Kidney (tissue), 22 donors: ENCODE measurements at places on chromosomes 5 and 9. TPM values are rescaled to one million over a fixed set of nuclear protein-coding genes. Genes with fewer than 3 reads are reported as not detected.
A peak's percentile ranks its signal among the peaks of the same experiment; 100 is the strongest.

- H3K36me3 ChIP-seq = no peaks in the 10 kb centered on the region
- no peak overlapping the region for H3K4me3 ChIP-seq
- no peaks in the 10 kb centered on the region for H3K27me3 ChIP-seq
- no peaks in the 10 kb centered on the region for H3K4me1 ChIP-seq
- H3K27ac ChIP-seq = no peak overlapping the region
- no peak for DNase-seq
These were observed 802.4 kb upstream of the ACO1 start for GRCh38 chr9:31582071-31582470.

DNA sequence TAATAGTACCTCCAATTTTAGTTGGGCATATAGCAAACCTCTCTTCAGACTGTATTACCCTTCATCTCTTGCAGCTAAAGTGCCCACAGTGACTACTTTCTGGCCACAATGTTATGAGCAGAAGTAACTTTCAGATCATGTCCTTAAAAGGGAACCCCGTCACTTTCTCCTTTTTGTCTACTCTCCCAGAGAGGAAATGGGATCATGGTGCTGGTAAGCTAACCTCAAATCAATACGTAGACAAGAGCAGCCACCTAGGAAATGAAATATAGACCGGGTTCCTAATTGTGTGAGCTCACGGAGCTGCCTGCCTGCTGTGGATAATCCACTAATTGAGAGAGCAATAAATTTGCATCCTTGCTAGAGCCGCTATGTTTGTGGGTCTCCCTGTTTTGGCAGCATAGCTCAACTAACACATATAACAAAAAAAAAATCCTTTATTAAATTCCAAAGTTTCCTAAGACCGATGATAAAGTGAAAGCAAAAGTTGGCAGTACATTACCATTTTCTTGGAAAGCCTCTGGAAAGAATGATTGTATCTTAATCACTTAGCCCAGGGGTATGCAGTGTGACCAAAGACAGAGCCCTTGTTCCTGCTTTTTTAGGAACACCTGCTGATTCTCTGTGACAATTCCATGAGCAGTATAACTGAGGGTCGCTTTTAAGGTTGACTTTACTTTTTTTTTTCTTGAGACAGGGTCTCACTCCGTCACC is 5.6 kb upstream of the IL7R start:
- H3K4me1 ChIP-seq = peaks cover 2% of the 10 kb centered on the region
- no peak overlapping the region for H3K27ac ChIP-seq
- no peaks in the 10 kb centered on the region for H3K36me3 ChIP-seq
- H3K27me3 ChIP-seq = no peaks in the 10 kb centered on the region

- H3K27me3 ChIP-seq = no peaks in the 10 kb centered on the region
These were observed 18.2 kb upstream of the TMED7 start for GRCh38 chr5:115644046-115644445.

GRCh38 chr5:134649163-134649835 is 714 bp downstream of the SEC24A start:
- peak overlapping the region; percentile 100 for H3K4me3 ChIP-seq
- peak overlapping the region; percentile 98 for H3K27ac ChIP-seq
- H3K4me1 ChIP-seq = no peaks in the 10 kb centered on the region
- no peaks in the 10 kb centered on the region for H3K36me3 ChIP-seq
- peak; percentile 85 for DNase-seq

GRCh38 chr5:149262315-149262714 is 9.3 kb upstream of the AFAP1L1 start:
- H3K4me1 ChIP-seq = no peaks in the 10 kb centered on the region
- no peaks in the 10 kb centered on the region for H3K27me3 ChIP-seq

DNA sequence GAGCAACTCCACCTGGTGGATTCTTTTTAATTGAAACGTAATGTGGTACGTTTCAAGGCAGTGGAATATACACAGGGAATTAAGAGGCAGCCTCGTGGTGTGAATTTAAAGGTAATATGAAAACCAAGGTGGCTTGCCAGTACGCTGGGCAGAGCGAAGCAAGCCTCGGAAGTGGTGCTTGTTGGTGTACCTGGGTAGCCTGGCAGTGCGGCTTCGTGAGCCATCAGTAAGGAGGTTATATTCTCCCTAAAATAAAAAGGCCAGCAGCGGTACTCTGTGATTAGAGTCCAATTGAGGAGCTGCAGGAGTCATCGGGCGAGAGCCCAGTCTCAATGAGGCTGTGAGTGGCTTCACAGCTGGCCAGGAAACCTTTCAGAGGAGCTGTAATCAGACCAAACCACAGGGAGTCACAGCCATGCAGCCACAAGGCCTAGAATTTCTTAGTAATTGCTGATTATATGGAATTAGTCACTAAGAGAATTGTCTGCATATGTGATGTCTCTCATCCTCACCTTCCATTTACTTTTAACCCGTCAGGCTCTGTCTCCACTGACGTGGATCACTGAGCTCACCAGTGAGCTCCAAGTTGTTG is 57.7 kb downstream of the DCP2 start:
- no peak for DNase-seq
- H3K4me1 ChIP-seq = no peaks in the 10 kb centered on the region
- H3K4me3 ChIP-seq = no peak overlapping the region
- H3K36me3 ChIP-seq = no peaks in the 10 kb centered on the region
- no peak overlapping the region for H3K27ac ChIP-seq

DNA sequence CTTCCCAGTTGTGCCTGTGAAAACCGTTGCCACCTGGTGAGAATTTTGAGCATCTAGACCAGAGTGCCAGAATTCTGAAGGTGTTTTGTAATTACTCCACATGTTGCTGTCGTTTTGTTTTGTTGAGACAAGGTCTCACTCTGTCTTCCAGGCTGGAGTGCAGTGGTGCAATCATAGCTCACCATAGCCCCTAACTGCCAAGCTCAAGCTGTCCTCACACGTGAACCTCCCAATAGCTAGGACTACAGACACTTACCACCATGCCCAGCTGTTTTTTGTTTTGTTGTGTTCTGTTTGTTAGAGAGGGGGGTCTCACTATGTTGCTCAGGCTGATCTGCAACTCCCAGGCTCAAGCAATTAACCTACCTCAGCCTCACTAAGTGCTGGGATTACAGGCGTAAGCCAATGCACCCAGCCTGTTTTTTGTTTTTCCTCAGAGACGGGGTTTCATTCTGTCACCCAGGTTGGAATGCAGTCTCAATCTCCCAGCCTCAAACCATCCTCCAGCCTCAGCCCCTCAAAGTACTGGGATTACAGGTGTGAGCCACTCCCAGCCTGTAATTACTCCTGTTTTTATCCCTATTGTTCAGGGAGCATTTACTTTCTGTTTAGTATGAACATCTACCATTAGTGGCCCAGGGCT is 121.1 kb upstream of the DMRT1 start:
- no peak for DNase-seq
- no peaks in the 10 kb centered on the region for H3K27me3 ChIP-seq
- H3K4me3 ChIP-seq = no peak overlapping the region
- no peak overlapping the region for H3K27ac ChIP-seq
- H3K4me1 ChIP-seq = no peaks in the 10 kb centered on the region

DNA sequence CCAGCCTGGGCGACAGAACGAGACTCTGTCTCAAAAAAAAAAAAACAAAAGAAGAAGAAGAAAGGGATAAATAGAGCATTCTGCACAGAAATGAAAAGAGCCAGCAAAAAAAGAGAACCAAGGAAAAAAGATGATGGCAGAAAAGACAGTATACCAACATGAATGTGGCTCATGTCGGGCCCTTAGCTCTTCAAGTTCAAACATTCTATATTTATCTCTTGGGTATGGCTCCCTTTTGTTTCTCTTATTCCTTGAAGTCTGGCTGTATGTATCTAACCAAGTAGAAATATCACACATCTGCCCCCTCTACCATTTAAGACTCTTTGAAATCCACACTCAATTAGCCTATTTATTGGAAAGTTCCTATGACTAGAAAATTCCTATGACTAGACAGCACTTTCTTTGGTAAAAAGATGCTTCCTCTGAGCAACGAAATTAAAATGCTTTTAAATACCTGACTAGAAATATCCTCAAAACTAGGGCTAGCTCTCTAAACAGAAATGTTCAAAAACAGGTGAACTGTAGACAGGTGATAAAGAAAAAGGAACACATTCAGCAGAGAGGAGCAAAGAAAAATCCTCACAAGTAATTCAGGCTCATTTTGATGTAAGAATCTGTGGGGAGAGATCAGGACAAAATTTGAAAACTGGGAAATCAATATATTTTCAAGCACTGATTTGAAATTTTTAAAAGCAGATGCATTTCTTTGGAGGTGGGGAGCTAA is 2.6 kb downstream of the SELENOP start:
- no peaks in the 10 kb centered on the region for H3K4me1 ChIP-seq
- H3K27me3 ChIP-seq = no peaks in the 10 kb centered on the region
- DNase-seq = no peak
- peak overlapping the region; percentile 97 for H3K4me3 ChIP-seq
- H3K36me3 ChIP-seq = peaks cover 5% of the 10 kb centered on the region

DNA sequence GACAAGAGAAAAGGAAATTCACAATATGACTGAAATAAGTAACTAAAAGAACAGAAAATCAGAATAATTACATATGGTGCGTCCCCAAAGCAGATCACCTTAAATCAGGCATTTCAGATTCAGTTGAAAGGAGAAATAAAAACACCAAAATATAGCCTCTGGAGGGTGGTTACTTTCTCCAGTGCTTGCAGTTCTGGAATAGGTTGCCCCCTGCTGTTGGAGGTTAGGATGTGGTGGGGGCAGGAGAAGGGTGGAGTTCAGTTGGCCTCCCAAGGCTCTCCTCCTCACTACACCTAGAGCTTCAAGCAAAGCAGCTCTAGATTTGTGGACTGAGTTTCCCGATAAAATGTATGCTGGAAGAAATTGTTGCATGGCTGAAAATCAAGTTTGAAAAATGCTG is 338.2 kb upstream of the TLE4 start:
- H3K4me1 ChIP-seq = no peaks in the 10 kb centered on the region
- DNase-seq = no peak
- H3K4me3 ChIP-seq = no peak overlapping the region

GRCh38 chr9:69993110-69993509 is 50.5 kb upstream of the MAMDC2 start:
- no peaks in the 10 kb centered on the region for H3K27me3 ChIP-seq
- H3K36me3 ChIP-seq = no peaks in the 10 kb centered on the region
- no peak for DNase-seq

GRCh38 chr5:142280066-142281007 is 44.5 kb downstream of the SPRY4 start:
- no peaks in the 10 kb centered on the region for H3K27me3 ChIP-seq
- H3K36me3 ChIP-seq = no peaks in the 10 kb centered on the region
- H3K27ac ChIP-seq = peak overlapping the region; percentile 78
- H3K4me1 ChIP-seq = peaks cover 9% of the 10 kb centered on the region
- no peak overlapping the region for H3K4me3 ChIP-seq

- no peaks in the 10 kb centered on the region for H3K4me1 ChIP-seq
- H3K27me3 ChIP-seq = no peaks in the 10 kb centered on the region
- DNase-seq = no peak
- H3K4me3 ChIP-seq = no peak overlapping the region
These were observed 315.6 kb upstream of the KLF4 start for GRCh38 chr9:107805201-107805600.

DNA sequence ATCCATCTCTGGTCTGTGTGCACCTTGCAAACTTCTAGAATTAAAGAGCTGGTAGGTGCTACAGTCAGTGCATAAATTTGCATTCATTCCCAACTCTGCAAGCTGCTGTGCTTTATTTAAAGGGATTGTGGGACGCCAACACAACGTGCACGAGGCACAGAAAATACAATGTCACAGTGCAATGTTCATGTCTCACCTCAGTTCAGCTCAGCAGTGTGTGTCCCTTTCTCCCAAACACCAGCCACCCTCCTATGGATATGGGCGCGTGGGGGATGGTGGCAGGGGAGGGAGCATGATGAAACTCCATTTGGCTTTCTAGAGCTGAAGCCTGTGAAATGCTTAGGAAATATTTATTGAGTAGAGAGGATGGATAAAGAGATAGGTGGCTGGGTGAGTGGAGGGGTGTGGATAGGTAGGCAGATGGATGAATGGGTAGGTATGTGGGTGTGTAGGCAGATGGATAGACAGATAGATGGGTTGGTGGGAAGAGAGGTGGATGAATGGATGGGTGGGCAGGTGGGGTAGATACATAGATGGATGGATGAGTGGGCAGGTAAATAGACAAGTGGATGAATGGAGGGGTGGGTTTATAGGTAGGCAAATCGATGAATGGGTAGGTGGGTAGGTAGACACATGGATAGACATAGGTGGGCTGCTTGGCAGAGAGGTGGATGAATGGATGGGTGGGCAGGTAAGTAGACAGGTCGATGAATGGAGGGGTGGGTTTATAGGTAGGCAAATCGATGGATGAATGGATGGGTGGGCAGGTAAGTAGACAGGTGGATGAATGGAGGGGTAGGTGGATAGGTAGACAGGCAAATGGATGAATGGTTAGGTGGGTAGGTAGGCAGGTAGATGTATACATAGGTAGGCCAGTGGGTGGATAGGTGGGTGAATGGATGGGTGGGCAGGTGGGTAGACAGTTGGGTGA is 92.7 kb upstream of the FCN2 start:
- no peak overlapping the region for H3K4me3 ChIP-seq
- H3K27me3 ChIP-seq = no peaks in the 10 kb centered on the region
- no peaks in the 10 kb centered on the region for H3K36me3 ChIP-seq
- H3K27ac ChIP-seq = no peak overlapping the region

DNA sequence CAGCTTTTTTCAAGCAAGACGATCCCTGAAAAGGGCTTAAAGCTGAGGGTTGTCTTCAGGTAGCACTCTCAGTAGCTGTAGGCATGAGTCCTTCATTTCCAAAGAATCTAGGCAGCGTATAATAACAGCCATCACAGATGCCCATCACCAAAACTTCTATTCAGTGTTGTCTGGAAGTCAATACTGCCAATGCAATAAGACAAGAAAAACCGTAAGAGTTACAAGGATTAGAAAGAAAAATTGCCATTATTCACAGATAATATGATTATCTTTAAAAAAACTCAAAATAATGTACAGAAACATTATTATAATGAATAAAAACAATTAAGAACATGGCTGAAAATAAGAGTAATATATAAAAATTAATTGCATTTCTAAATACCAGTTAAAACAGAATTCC is 208.2 kb upstream of the ADRA1B start:
- H3K4me1 ChIP-seq = no peaks in the 10 kb centered on the region
- H3K36me3 ChIP-seq = no peaks in the 10 kb centered on the region
- no peak for DNase-seq
- H3K4me3 ChIP-seq = no peak overlapping the region
- H3K27me3 ChIP-seq = no peaks in the 10 kb centered on the region
- no peak overlapping the region for H3K27ac ChIP-seq

DNA sequence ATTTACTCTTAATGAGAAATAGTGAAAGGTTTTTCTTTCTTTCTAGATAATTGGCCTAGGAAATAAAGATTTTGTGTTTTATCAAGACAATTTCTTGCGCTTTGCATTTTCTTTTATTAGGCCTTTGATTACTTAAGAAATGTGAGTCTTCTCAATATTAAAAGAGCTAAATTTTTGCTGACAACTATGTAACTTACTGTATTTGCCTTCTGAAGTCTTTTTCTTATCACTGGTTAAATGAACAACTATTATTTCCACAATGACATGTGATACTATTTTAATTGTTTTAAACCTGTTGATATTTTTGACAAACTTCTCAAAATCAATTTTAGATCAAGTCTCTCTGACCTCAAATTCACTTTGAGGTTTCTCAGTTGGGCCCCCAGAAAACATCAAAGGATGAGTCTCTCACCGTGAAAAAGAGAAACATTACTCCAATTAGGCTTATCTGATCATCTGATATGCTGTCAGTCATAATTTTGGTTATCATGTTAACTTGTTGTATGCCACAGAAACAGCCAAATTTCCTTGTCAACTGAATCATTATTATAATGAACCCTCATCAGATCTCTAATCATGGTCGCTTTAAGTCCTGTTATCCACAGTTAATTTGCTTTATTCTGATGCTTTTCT is 48.8 kb downstream of the RAPGEF1 start:
- H3K4me3 ChIP-seq = no peak overlapping the region
- no peak overlapping the region for H3K27ac ChIP-seq
- H3K4me1 ChIP-seq = peaks cover 20% of the 10 kb centered on the region
- no peak for DNase-seq

The CHMP5 gene
- 65.2 TPM for total RNA-seq

The OGN gene
- total RNA-seq = 3.8 TPM

The SLC6A3 gene
- total RNA-seq = 0.54 TPM

The TAF1L gene
- not detected for total RNA-seq

The TMEM174 gene
- total RNA-seq = 1.1 TPM

The IFNB1 gene
- total RNA-seq = not detected
